ENCODE measurements at places on chromosomes 4 and X.

- peak; percentile 69 for DNase-seq
Measured at GRCh38 chr4:39285111-39285795, 80.9 kb downstream of the RFC1 start.

DNA sequence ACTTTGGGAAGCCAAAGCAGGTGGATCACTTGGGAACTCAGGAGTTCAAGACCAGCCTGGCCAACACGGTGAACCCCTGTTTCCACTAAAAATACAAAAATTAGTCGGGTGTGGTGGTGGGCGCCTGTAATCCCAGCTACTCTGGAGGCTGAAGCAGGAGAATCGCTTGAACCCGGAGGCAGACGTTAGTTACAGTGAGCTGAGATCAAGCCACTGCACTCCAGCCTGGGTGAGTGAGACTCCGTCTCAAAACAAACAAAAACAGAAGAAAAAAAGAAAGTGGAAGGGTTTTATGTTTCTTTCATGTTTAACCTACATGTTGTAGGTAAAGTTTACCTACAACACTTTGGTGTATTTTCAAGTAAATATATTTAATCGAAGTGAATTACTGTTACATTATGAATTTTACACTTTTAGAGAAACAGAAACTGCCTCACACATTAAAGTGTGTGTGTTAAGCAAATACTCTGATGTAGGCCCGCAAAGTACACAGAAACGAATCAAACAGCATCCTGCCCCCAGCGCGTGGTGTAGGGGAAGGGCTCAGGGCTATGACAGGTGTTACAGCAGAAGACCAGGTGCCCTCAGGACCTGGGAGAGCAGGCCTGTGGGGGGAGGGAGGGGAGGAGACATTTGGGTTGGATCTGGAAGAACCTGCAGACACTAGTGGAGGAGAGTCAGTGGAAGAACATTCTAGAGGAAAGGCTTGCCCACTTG, 39.0 kb downstream of the PTTG2 start:
- DNase-seq = no peak

GRCh38 chr4:170853422-170854021, 763.8 kb upstream of the AADAT start:
- peak; percentile 40 for DNase-seq

GRCh38 chr4:77582156-77582555, 23.5 kb upstream of the CXCL13 start:
- no peak for DNase-seq

- DNase-seq = no peak
Measured at GRCh38 chr4:150974252-150974640, 40.8 kb downstream of the LRBA start.

DNA sequence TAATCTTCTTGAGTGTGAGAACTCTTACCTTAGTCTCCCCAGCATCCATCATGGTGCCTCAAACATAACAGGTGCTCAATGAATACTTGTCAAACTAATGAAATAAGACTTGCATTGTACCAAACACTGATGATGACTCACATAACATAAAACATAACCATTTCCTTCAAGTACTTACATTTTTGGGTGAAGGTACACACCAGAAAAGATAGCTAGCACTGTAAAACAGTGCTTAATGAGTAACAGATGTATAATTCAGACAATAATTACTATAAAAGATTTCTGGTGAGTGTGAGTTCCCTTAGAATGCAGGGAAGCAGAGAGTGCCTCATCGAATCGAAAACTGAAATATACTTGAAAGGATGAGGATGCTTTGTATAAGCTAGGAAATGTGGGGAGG, 70.1 kb upstream of the HCCS start:
- no peak for DNase-seq
